Left cardiac atrium (tissue), 4 donors: ENCODE measurements at places on chromosomes 2 and 18. TPM values are rescaled to one million over a fixed set of nuclear protein-coding genes. Genes with fewer than 3 reads are reported as not detected.

Gene KCTD1
- 42.2 TPM for total RNA-seq

Gene SIX3
- not detected for total RNA-seq

Gene ACMSD
- total RNA-seq: not detected

Gene CGREF1
- 5.9 TPM for total RNA-seq

Gene GLI2
- total RNA-seq: 3.9 TPM

Gene PLCD4
- 0.73 TPM for total RNA-seq

Gene KCNS3
- total RNA-seq: 2.8 TPM

Gene EFR3B
- total RNA-seq: 8.7 TPM

DNA sequence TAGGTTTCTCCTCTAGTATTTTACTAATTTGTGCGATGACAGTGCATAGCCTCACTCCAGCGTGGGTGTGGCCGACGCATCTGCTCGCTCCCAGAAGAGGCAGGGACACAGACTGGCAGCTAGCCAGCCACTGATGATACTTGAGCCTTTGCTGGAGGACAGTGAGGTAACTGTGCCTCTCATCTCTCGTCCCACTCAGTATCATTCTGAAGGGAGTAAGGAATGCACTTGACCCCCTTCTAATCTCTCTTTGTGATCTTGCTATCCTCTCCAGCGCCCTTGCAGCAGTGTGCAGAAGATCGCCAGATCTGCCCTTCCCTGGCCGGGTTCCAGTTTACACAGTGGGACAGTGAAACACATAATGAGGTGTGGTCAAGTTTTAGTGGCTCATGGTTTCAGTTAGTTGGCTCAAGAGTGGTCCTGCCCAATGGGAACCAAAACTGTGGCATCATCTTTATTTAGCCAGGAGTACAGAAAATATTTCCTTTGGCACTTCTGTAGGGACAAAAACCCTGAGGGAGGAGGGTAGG is 17.5 kb downstream of the NCAPH start:
- DNase-seq: peak; percentile 87

GRCh38 chr2:66240286-66240685 is 194.6 kb upstream of the MEIS1 start:
- DNase-seq: no peak

- DNase-seq: no peak
These were observed 6.1 kb upstream of the INO80B start for GRCh38 chr2:74448771-74449170.

GRCh38 chr2:200784215-200784614 is 27.5 kb upstream of the BZW1 start:
- no peak for DNase-seq

DNA sequence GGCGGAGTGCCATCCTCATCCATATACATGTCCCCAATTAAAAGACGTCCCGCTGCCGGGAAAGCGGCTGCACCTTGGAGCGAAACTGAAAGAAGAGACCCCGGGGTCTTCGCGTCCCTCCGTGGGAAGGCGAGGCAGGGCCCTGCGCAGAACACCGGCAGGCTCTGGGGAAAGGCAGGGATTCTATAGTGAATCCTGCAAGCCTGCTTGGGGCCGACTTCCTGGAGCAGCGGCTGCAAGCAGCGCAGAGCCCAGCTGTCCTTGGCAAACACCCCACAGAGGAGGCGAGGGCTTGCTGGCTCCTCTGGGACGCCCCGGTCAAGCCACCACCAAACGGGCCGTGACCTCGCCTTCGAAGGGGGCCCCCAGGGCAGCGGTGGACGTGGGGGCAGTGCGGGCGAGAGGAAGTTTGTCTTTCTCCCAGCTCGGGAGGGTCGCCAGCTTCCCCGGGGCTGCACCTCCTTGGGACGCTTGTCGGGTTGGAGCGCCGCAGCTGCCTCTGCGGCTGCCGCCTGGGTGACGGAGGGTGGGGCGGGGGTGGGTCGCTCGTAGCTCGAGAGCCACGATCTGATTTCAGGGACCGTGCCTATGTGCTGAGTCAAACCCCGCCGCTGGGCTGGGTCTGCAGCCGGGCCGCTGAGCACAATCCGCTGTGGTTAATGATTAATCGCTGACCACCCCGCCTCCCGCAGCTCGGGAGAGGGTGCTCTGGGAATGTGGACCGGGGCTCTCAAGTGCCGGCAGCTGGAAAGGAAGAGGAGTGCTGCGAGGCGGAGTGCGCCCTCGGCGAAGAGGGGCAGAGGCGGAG is 486 bp upstream of the GPR39 start:
- DNase-seq: peak; percentile 62

DNA sequence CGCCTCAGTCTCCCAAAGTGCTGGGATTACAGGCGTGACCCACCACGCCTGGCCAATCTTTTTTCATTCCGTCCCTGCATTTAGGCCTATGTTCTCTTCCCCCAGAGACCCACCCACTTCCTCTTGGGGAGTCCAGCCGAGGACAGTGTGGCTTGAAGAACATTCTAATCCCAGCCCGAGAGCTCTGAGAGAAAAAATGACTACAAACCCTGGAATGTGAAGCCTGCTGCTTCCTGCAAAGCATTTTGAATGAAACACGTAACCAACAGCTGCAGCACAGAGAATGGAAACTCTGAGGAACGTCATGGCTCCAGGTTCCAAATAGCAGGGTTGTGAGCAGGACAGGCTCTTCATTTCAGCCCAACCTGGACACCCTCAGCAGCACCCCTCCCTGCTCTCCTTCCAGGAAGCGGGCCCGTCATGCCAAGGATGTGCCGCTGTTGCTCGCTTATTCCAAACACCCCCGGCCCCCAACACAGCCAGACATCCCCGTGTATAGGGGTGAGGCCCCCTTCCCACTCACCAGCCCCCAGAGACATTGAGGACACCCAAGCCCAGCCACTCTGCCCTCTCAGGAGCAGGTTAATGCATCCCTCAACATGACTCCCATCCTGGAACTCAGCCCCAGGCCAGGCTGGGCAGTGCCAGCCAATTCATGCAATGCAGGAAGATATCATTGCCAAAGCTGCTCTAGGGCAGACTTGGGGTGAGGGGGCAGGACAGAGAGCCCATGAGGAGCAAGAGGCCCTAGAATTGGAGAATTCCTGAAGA is 139.8 kb downstream of the ZFP36L2 start:
- DNase-seq: peak; percentile 80

DNA sequence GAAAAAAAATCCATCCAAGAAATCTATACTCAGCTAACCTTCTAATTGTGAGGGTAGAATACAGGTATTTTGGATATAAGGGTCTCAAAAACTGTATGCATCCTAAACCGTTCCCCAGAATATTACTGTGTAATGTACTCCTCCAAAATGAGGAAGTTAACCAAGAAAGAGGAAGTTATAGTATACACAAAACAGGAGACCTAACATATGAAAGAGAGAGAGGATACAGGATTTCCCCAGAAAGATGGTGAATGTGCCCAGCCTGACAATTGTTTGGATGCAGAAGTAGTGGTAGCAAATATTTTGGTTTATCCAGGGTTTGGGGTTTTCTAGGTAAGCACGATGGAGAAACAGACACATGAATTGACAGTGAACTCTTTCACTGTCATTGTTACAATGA is 50.6 kb downstream of the GALNT3 start:
- DNase-seq: no peak

DNA sequence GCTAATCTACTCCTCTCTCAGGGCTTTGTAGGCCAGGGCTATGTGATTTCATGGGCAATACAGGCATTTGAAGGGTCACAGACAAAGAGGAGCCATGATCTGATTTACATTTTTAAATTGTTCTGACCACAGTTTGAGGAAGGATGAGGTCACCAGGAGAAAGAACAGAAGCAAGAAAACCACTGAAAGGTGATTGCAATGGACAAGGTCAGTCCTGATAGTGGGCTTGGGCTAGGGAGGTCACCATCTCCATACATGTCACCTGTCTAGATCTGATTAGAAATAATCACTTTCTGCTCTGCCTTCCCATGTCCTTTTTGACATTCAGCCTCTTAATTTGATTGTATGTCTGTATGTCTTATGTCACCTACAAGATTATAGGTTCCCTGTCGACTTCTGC is 248.9 kb upstream of the CWC22 start:
- no peak for DNase-seq

DNA sequence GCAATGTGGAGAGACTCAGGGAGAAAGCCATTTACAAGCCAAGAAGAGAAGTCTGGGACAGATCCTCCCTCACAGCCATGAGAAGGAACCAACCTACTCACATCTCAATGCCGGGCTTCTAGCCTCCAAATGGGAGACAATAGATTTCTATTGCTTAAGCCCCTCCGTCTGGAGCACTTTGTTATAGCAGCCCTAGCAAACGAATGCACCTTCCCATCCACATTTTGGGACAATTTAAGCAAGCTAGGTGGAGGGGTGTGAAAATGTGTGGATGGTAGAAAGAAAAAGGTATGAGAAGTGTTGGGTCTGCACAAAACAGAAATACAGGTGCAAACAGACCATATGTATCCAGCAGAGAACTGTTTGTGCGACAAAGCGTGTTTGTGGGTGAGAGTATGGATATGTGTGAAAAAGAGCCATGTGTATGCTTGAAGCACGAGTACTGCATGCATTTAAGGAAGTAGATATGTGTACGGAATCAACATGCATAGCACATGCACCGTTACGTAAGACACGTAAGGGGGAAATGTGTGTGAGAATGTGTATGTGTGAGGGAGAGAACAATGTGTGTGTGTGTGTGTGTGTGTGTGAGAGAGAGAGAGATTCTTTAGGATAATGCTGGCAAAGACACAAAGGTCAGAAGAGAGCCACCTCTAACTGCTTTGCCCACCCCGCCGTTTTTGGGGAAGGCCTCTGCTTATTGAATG is 13.1 kb upstream of the E2F6 start:
- DNase-seq: no peak

GRCh38 chr18:22939649-22940048 is 6.5 kb downstream of the RBBP8 start:
- DNase-seq: no peak

DNA sequence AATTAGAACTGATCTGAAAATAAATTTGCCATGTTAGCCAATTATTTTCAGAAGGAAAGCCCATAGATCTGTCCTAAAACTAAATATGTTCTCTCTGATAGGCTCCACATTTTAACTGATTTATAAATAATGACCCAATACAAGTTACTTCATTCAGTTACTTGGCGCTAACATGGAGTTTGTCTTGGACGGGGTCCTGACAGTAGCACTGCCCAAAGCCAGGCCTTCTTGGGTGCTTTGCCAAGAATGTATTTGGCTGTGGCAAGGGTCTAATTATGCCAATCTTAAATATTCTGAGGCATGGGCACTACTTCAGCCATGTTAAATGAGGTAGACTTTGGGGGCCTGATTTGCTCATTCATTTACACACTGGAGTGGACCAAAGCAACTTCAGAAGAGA is 135.0 kb upstream of the PKDCC start:
- no peak for DNase-seq
